ENCODE measurements at places on chromosomes 11 and 22.

DNA sequence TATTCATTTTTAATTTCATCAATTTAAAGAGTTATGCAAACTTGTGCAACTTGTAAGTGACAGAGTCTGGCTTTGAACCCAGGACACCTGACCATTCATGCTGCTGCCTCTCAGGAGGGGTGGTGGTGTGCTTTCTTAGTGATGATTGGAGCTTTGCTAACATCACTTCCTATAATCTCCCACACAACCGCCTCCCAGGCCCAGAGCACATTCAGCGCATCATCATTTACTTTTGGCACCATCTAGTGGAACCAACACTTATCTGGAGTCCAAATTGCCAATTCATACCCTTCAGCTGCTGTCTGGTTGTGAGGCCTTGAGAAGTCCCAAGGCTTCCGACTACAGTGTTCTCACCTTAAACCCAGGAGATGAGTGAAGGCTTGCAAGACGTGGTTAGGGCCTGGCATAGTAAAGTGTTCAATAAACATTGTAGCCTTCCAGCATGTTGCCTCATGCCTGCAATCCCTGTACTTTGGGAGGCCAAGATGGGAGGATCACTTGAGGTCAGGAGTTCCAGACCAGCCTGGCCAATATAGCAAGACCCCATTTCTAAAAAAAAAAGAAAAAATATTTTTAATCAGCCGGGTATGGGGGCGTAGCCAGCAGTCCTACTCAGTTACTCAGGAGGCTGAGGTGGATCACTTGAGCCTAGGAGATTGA lies 1.1 kb upstream of the TTLL1 start:
- DNase-seq: no peak

DNA sequence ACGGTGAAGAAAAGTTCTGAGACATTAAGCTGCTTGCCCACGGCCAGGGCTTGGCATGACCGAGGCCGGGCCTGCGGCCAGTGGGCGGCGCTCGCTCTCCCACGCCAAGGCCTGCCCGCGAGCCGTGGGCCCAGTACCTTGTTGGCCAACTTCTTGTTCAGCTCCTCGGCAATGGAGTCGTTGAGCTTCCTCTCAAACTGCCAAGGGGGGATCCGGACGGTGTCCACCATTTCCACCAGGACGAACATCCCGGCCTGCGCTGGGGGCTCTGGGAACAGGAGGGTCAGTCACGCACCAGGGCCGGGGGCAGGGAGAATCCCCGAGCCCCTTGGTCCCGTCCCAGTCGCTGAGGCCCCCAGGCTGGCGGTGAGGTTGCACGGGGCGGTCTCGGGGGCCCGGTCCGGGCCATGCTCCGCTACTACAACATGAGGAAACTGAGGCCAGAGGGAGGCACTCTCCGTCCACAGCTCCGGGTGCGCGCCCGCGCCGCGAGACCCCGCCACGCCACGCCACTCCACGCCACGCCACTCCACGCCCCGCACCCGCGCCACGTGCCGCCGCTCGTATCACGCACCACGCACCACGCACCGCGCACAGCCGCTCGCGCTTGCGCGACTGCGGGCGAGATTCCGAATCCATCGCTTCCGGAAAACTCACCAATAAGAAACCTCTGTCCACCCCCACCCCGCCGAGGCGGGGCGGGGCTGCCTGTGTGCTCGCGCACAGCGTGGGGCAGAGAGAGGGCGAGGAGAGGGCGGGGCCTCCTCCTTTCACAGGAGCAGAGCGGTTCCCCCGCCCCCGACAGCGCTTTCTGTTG lies at the start of gene POLR3H:
TSS of gene POLR3H (minus strand) at position 617 of the 817 bp plus-strand sequence. CDS start at position 248, 369 bp downstream.
- peak; percentile 84 for DNase-seq

DNA sequence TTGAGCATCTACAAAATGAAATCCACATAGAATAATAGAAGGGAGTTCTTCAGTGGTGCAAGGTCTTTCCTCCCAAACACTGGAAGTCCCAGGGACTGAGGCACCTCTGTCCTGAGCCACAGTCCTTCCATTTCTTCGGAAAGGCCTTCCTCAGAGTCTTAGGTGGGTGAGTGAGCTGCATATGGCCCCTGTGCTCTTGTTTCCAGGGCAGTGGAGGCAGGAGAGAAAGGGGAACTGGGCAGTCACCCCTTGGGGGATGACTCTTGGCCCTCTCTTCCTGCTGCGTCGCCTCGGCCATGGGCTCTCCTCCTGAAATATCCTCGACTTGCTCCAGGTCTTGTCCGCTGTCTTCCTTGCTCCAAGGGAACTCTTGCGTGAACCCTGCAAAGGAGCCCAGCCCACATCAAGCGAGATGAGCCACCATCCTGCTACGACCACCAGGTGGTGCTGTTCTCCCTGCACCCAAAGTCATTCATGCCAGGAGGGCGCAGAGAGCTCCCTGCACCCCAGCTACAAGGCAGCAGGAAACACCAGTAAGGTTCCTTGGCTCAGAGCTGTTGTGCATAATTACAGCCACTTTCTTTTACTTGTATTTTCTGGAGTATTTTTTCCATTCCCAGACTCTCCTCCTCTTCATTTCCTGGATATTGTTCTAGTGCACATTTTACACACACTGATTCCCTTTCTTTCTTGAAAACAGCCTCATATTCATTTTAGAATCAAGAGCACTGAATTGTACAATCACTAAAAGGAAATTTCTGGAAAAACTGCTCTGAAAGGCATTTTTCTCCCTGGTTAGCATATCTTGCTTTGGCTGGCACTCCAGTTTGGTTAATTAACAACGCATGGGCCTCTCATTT lies 397.8 kb downstream of the OPCML start:
- DNase-seq: peak; percentile 9

DNA sequence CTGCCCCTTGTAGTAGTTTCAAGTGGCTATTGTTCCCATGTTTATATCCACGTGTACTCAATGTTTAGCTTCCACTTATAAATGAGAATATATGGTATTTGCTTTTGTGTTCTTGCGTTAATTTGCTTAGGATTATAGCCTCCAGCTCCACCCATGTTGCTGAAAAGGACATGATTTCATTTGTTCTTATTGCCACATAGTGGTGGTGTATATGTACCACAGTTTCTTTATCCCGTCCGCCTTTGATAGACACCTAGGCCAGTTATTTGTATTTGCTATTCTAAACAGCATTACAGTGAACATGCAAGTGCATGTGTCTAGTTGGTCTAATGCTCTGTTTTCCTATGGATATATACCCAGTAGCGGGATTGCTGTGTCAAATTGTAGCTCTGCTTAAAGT lies 6.8 kb downstream of the OR51B2 start:
- no peak for DNase-seq

DNA sequence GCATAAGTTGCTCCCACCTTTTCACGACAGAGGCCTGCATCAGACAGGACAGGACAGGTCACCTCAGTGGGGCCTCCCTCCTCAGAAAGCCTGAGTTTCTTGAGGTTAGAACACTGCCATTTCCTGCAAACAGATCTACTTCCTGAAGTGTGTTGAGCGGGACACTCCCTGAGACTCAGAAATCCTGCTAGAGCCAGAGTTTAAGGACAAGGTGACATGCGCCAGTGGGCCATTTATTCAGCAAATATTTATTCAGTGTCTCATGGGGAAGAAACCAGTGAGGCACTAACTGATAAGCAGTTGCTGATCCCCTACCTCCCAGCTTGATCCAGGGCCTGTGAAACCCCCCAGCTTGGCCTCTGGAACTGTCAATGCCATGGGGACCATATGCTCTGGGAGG lies 454.6 kb downstream of the SOX6 start:
- DNase-seq: no peak

DNA sequence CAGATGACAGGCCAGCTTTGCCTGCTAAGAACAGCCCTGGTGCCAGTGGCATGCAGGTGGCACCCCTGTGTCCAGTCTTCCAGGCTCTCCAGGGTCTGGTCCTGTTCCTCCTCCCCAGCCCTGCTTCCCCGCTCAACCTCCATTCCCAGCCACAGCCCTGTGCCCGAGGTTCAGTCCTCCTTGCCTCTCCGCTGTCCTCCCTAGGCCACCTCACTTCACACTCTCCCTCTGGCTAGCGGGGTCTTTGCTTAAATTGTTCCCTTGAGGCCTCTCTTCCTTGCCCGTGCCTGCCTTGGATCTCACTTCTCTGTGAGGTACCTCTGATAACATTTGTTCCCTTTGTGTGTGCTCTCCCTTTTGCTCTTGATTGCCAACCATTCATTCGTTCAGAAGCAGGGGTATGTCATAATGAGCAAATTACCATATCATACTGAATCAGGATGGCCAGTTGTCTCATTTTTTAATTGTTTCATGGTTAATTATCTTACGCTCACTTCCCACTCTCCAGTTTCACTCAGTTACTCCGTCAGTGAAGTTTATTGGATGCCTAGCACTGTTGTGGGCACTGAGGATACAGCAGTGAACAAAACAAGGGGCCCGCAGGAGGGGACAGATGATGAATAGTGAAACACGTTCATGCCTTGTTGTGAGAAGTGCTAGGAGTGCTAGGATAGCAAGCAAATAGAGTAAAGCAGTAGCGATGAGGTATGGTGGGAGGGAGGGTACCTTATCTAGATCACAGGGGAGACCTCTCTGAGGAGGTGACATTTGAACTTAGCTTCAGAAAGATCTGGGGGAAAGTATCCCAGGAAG lies 7.4 kb downstream of the BMAL1 start:
- DNase-seq: no peak

DNA sequence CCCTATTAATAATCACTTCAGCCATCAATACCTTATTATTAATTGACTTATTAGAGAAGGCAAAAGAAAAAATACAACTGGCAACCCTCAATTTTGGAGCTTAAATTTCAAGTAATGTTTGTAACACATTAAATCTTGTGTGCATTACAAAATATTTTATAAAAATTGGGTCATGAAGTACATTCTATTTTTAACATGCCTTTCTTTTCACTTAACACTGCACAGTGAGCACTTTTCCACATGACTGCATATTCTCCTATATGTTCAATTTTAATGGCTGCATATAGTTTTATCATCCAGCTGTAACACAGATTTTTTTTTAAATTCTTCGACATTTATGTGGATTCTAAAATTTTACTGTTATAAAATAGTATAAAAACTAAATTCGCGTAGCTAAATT lies 92.5 kb downstream of the SLC17A6 start:
- DNase-seq: no peak

DNA sequence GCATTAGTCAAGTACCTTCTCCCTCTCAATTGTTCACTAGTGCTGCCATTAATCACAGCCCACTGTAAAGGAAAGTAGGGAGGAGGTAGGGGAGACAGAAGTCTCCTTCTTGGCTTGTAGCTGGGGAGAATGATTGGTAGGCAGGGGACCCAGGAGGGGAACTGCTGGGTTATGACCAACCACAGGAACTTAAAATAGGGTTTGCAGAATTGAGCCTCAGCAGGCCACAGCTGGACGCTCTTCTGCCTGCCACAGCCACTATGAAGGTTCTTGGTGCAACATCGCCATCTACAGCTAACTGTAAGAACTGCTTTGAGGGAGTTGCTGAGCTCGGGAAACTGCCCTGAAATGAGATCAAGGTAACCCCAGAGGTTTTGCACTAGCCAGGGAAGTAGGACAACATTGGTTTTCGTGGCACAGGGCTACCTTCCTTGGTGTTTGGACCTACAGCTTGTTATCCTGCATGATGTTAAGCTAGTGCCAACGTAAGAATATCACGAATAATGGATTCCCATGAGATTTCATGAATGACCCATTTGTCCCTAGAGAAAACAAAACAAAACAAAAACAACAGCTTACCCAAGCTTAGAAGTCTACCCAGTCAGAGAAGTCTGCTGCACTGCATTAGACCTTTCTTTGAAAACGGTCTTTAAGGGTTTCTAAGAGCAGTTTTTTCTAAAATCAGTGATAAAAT lies 787.1 kb upstream of the API5 start:
- DNase-seq: peak; percentile 61

DNA sequence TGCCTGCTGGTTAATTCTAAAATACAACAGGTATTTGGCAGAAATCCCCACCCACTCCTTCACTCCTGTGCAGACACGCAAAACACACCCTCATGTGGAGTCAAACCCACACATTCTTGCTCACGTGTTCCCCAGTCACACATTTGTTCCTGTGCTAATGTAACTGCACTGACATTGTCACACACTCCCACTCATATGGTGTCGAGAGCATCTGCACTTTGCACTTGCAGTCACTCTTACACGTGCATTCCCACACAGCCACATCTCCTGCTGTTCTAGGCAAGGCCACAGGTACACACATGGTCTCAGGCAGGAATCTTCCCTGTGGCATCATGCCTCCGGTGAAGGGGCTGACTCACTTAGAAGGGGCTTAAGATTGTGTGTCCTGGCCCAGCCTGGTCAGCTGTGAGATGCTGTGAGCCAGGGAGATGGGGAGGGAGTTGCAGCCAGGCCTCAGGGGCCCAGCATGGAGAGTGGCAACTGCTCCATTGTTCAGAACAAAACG lies 395.0 kb downstream of the TENM4 start:
- DNase-seq: no peak

DNA sequence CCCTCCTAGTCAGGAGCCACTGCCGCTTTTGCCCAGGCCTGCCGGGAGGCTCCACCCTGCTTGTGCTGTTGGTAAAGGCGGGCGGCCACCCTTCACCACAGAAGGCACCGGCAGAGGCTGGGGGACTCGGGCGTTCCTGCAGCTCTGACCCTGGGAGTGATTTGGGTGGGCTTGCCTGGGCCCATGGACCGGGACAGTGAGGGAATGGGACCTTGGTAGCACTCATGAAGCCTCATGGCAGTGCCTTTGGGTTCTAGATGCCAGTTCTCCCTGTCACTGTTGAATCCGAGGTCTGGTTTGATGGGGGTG lies 4.4 kb downstream of the TPCN2 start:
- DNase-seq: no peak

DNA sequence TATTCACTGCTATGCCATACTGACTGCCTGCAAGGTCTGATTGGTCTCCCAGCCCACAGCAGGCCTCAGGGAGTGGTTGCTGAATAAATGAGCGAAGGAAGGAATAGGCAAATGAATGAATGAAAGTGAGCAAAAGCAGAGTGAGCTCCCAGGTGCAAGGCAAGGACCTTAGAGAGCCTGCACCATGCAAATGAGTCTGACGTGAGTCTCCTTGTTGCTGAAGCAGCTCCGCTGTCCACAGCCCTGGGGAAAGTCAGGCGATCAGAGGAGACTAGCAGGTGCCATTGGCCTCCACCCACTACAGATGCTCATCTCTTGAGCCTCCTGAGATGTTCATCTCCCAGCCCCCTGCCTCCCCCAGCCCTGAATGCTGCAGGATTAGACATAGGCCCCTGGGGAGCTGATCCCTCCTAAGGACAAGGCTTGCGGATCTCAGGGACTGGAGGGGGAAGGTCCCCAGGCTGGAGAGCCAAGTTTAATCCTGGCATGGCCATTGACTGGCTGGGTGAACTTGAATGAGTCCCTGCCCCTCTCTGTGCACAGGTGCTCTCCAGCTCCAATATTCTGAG lies 22.1 kb downstream of the GDPD5 start:
- DNase-seq: no peak

GRCh38 chr11:26579683-26580082 lies 7.6 kb upstream of the MUC15 start:
- no peak for DNase-seq

DNA sequence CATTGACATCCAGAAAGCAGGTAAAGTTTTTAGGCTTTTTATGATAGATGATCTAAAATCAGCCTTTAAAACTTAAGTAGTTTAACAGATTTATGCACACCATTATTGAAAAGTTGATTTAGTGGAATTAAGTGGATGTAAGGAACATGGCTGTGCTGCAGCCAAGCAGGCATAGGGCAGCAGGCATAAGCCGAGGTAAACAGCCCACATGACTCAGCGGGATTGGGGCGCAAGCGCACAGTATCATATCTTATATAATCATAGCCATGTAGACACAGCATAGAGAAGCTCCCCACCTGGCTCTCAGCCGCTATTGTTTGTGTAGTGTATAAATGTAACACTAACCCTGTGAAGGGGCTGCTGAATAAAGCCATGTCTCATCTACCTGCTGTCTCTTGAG lies 157.5 kb downstream of the WNT11 start:
- no peak for DNase-seq

GRCh38 chr11:94760296-94760695 lies 7.9 kb upstream of the AMOTL1 start:
- no peak for DNase-seq
